ENCODE measurements at places on chromosomes 7 and 10.

- no peak for DNase-seq
Observed at GRCh38 chr7:110797656-110798055, 293.3 kb upstream of the LRRN3 start.

DNA sequence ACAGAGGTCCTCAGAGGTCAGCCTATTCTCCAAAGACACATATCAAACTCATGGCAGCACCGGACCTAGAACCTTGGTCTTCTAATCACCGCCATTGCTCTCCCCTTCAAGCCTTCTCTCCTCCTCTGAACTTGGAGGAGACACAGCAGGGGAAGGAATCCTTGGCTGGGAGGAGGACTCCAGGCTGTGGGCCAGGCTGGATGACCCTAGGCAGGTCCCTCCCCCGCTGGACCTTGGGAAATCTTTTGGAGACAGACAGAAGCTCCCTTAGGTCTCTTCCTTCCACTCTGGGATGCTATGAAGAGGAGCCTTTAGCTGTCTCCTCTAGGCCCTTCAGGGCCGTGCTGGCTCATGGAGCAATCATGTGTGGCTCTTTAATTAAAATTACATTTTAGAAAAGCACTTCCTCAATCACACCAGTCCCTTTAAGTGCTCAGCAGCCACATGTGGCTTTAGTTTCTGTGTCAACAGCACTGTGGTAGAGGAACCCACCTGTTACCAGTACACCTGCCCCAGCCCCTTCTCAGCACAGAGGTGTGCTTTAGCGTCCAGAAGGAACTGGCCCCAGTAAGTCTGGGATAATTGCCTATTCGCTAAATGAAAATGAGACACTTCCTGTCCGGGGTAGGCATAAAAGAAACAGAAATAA, 238.2 kb downstream of the CELF2 start:
- no peak for DNase-seq

DNA sequence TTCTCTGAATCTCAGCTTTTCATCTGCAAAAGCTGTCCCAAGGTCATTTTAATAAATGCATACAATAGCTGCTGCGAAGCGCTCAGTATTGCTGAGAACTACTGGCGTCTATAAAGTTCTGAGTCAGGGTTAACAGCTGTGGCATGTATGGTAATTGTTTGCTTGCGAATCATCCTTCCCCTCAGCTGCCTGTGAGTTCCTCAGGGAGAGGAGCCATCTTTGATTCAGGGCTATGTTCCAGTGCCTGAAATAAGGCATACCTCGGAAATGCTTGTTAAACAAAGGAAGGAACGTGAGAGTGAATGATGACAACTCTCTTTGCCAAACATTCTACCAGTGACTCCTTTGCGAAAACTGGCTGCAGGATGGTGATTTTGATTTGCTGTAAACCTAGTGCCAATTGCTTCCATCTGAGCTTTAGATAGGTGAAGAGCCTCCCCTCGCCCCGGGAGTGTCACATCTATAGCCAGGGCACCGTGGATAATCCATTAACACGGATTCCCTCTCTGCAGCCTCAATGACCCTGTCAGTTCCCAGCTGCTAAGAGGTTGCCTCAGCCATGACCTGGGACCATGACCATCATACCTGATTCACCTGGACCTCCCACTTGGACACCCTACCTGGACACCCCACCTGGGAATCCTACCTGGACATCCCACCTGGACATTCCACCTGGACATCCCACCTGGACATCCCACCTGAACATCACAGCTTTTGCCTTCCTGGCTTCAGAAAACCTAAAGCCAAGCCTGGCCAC, 39.6 kb downstream of the GPRIN2 start:
- no peak for DNase-seq

DNA sequence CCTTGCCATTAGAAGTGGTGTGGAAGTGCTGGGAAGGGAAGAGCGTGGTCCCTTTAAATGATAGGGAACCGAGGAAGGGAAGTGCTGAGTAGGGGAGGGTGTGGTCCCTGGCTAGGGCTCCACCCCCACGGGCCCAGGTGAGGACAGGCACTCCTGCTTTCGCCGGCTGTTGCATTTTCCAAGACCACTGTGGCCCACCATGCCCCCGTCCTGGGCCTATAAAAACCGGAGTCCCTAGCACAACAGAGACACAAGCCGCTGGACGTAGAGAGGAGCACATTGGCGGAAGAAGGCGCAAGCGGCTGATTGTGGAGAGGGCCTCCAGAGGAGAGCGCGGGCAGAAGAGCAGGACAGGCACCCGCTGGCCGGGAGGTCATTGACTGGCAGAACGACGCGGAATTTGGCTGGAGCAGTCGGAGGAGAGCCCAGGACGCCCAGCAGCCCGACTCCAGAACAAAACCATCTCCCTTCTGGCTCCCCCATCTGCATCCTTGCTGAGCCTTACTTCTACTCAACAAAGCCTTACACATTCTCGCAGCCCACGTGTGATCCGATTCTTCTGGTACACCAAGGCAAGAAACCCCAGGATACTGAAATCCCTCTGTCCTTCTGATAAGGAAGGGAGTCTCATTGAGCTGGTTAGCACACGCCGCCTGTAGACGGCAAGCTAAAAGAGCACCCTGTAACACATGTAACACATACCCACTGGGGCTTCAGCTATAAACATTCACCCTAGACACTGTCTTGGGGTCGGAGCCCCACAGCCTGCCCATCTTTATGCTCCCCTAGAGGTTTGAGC, 146.2 kb upstream of the LYZL1 start:
- DNase-seq: no peak

DNA sequence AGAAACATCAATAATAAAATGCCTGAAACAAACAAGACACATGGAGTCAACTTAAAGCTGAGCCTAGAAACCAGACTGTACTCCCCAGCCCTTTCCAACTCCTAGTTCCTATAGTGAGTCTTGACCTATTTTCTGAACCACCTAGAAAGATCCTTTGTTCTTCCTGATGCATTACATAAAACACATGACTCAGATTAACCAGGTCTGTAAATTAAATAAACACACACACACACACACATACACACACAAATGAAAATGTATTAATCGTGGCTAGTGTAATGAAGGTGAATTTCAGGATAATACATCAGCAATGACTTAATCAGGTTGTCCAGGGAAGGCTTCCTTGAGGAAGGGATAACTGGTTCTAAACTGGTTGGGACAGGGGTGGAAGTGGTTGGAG, 104.7 kb downstream of the ST8SIA6 start:
- no peak for DNase-seq

- no peak for DNase-seq
Observed at GRCh38 chr7:333393-333764, 43.4 kb downstream of the FOXL3 start.

- DNase-seq: no peak
Observed at GRCh38 chr7:78055599-78055998, 257.0 kb downstream of the PHTF2 start.

DNA sequence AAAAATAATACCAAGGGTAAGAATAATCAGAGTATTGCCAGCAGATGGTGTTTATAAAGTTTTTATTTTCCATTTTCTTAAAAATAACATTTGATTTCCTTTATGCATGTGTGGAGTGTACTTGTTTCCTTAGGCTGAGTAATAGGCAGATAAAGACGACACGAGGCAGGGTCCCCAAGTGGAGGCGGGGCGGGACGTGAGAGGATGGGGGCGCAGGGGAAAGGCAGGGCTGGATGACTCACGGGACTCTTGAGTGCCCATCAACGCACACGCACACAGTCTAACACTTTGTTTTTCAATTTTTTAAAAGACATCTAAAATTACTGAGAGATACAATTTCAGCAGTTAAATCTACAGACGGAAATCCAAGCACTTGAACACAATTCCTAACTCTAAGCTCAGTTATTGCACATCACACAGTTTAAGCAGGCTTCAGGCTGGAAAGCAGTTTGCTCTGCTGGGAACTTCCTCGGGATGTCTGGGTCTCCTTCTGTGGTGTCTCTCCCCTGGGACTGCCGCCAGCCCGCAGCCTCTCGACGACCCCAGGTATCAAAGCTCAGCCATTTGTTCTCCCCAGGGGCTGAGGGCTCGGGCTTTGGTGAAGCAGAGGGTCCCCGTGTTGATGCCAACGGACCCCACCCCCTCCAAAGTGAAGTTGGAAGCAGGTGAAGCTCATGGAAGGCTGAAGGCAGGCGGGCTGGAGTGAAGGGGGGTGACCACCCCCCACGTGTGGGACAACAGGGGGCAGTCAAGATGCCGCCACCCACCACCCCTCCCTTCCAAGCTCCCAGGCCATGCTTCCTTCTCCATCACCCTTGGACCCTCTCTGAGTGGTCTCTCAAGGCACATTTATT, 29.1 kb downstream of the SPOCK2 start:
- DNase-seq: peak; percentile 34

DNA sequence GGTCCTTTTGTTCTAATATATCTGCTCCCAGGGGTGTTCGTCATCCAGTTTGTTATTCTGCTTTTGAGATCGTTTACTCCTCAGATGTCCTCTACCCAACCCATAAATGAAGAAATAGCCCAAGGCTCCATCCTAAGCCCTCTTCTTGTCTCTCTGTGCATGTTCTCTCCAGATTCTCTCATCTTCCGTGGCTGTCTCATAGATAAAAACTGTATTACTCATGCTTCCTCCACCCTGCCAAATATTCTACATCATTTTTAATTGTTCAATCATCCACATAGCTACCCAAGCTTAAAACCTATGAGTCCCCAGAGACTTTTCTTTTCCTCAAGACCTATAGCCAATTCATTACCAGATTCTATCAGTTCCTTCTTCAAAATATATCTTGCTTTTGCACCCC, 44.9 kb downstream of the CAV1 start:
- DNase-seq: no peak

DNA sequence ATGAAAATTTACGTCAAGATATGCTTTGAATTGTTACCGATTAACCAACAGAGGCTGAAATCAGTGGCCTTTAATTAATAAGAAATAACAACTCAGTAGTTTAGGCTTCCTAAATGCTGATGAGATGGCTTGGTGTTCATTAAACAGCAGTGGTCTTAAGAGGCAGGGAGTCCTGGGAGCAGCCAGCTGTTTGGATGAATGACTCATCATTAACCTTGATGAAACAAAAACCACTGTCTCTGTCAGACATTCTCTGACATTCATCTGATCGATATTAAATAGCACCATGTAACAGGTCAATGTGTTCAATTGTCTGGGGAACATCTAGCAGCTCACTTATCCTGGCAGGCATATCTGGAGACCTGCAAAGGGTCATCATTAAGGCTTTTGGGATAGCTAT, 234.2 kb upstream of the LRRN3 start:
- no peak for DNase-seq

GRCh38 chr7:13107291-13107690, 419.9 kb downstream of the ARL4A start:
- no peak for DNase-seq

DNA sequence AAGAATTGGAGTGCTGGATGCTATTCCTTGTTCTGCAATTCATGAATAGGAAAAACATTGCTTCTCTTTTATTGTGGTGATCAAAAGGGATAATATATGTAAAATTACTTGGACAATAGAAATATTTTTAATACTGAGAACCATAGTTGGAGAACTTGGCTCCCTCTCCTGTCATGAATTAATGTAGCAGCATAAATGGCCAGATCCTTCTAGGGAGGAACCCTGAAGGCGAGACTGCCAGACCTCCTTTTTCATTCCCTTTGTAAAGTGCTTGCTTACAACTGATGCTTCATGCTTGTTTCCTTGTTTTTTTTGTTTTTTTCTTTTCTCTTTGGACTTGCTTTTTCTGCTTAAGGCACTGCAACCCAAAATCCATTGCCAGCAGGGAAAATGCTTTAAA, 233.6 kb downstream of the SH2D4B start:
- DNase-seq: no peak

DNA sequence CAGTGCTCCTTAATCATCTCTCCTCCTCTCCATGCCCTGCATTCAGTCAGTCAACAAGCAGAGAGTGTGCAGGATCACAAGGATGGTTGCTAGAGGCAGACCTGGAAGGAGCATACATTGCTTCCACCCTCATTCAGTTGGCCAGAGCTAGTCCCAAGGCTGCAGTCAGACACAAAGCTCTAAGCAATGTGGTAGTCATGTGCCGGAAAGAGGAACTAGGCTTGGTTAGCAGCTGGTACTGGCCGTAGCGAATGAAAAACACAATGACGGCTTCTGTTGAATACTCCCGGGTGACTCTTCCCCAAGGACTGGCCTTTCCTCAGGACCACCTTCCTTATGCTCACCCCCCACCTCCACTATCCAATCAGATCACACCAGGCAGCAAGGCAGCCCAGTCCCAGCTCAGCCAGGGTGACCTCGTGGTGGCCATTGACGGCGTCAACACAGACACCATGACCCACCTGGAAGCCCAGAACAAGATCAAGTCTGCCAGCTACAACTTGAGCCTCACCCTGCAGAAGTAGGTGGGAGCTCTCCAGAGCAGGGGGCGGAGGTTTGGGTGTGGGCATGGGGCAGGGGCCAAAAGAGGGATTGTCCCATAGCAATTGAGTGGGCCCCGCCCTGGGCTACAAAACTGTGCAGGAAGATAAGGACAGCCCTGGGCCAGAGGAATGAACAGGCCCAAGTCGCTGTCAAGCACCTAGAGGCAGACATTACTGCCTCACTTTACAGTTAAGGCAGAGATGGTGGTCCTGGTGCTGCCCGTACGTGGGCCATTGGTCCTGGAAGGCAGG, 10.9 kb downstream of the LDB3 start:
- no peak for DNase-seq

GRCh38 chr7:14900051-14900450, 2.5 kb downstream of the DGKB start:
- no peak for DNase-seq

- no peak for DNase-seq
Observed at GRCh38 chr7:27124902-27125689, 5.5 kb downstream of the HOXA4 start.

- no peak for DNase-seq
Observed at GRCh38 chr7:768881-769504, 41.9 kb upstream of the PRKAR1B start.

Measured in CD4-positive, alpha-beta T cell (primary cell).